ENCODE measurements at places on chromosomes 3 and 15. TPM values are rescaled to one million over a fixed set of nuclear protein-coding genes. Genes with fewer than 3 reads are reported as not detected.

The CD86 gene
- 1.5 TPM for total RNA-seq

The CFAP100 gene
- total RNA-seq: not detected

The GRM7 gene
- total RNA-seq: not detected

The RTP4 gene
- total RNA-seq: 0.87 TPM

The CXCR6 gene
- 0.51 TPM for total RNA-seq

The GOLGA8M gene
- not detected for total RNA-seq

The CAPN3 gene
- total RNA-seq: 131 TPM

The CP gene
- 7.3 TPM for total RNA-seq

The FSIP1 gene
- total RNA-seq: 1.0 TPM

The PP2D1 gene
- not detected for total RNA-seq

The LRTM1 gene
- not detected for total RNA-seq

The GOLGA8Q gene
- 0.42 TPM for total RNA-seq

The CHDH gene
- 3.9 TPM for total RNA-seq

The MME gene
- 40.9 TPM for total RNA-seq

The MNS1 gene
- not detected for total RNA-seq

The C3orf85 gene
- not detected for total RNA-seq

The SI gene
- not detected for total RNA-seq

The SUCNR1 gene
- total RNA-seq: 0.10 TPM

The ZPLD1 gene
- total RNA-seq: 0.07 TPM

The NR1I2 gene
- not detected for total RNA-seq

The CCDC50 gene
- total RNA-seq: 45.0 TPM

The CNTN3 gene
- total RNA-seq: 0.24 TPM

The FEZF2 gene
- not detected for total RNA-seq

The DTX3L gene
- total RNA-seq: 6.6 TPM

The FBXO45 gene
- 11.0 TPM for total RNA-seq

The SLC30A4 gene
- 2.3 TPM for total RNA-seq

The ZNF619 gene
- total RNA-seq: 2.2 TPM

The FAM3D gene
- 0.83 TPM for total RNA-seq

The SNTN gene
- not detected for total RNA-seq

The CPA3 gene
- total RNA-seq: 1.00 TPM

The HCLS1 gene
- total RNA-seq: 6.6 TPM

The ARF4 gene
- 36.2 TPM for total RNA-seq

The TUBGCP5 gene
- total RNA-seq: 12.2 TPM

The BTLA gene
- not detected for total RNA-seq

The MUC13 gene
- total RNA-seq: 1.7 TPM

The ABI3BP gene
- 19.3 TPM for total RNA-seq

The STARD9 gene
- 3.5 TPM for total RNA-seq

The SLC28A1 gene
- total RNA-seq: not detected

The CCDC54 gene
- total RNA-seq: not detected

The SCN5A gene
- 2.8 TPM for total RNA-seq

The DLEC1 gene
- not detected for total RNA-seq

The GOLGA6L4 gene
- total RNA-seq: not detected

The COL6A6 gene
- total RNA-seq: 0.15 TPM

The MINAR1 gene
- total RNA-seq: 0.46 TPM
